ENCODE measurements at places on chromosomes 12 and 14.

GRCh38 chr14:75915045-75915444, 66.8 kb downstream of the TGFB3 start:
- DNase-seq, result no peak

DNA sequence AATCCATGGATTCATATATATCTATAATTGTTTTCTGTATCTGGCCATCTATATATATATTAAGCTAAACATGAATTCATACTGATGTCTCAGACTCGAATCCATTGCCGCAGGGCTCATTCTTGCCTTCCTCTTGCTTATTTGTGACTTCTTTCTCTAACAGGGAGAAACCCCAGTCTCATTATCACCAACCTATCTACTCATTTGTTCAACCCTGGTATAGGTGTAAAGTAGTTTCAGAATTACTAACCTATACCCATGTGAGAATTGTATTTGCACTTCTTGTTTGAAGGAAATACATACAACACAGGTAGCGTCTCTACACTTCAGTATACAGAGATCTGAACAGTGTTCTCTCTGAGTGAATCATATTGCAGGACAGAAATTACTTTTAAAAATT, 77.7 kb downstream of the PTPN11 start:
- DNase-seq, result no peak

DNA sequence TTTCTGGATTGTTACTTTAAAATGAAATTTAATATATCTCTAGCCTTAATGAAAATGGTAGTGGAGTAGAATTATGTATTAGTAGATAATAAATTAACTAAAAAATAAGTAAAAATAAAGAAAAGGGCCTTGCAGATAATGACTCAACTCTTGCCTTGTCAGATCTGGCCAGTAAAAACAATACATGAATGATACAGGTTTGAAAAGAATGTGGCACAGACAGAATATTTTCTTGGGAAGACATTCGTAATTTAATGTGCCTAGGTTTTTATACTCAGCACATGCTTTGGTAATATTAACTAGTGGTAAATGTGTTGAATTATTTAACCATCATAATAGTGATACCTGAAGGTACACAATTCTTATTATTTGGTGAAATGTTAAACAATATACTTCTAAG, 28.3 kb downstream of the ATF7IP start:
- DNase-seq, result no peak

DNA sequence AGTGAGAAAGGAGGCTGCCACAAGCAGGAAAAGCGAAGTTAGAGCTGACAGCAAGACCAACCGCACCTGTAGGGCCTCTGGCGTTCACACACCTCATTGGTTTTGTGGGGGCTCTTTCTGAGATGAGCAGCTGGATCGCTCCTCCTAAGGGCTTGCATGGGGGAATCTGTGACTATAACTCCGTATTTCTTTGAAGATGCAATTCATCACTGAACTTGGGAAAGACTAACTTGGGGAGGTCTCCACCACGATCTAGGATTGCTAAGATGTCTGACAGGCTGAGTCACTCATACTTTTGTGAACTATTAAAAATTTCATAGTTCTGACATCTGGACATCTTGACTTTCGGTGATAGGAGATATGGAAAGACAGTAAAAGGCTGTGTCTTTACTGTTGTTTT, 173.6 kb downstream of the ETV6 start:
- no peak for DNase-seq

DNA sequence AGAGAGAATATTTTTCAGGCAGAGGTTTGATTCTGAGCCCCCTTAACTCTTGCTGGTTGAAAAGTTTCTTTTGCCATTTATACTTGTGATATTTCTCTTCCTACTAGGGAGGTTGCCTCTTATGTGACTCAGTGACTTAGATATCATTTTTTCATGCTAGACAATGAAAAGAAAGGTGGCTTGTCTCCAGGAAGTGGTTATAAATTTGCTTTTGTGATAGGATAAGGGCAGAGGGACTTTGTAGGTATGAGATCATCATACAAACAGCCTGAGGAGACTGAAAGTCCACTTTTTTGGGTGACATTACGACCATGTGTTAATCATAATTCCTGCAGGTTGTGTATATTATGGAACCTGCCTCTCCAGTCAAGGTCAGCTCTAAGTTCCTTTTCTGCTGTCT, 35.8 kb downstream of the ACSM4 start:
- no peak for DNase-seq
